ENCODE measurements at places on chromosomes 1 and 21.

- DNase-seq: no peak
Observed at GRCh38 chr1:179036844-179037465, 11.3 kb downstream of the FAM20B start.

DNA sequence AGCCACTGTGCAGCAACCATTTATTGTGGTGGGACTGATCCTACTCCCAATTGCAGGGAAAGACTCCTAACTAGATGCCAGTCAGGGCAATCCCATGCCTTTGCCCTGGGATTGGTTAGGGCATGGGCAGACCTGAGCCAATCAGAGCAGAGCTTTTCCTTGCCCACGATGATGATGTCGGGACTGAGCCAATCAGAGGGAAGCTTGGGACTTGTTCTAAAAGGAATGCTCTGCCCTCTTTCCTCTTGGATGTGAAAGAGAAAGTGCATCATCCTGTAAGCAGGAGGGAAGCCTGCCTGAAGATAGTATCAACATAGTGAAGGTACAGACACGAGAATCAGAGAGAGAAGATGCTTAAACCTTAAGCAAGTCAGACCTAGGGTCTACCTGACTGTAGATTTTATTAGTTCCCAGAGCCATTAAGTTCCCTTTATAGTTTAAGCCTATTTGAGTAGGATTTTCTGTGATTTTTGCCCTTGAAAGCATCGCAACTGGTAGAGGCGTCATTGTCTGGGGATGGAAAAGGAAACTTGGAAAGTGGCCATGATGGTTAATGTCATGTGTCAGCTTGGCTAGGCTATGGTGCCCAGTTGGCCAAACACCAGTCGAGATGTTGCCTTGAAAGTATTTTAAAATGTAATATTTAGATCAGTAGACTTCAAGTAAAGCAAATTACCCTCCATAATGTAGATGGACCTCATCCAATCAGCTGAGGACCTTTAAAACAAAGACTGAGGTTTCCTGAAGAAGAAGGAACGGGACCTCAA is 19.9 kb downstream of the IRF2BP2 start:
- DNase-seq: no peak

DNA sequence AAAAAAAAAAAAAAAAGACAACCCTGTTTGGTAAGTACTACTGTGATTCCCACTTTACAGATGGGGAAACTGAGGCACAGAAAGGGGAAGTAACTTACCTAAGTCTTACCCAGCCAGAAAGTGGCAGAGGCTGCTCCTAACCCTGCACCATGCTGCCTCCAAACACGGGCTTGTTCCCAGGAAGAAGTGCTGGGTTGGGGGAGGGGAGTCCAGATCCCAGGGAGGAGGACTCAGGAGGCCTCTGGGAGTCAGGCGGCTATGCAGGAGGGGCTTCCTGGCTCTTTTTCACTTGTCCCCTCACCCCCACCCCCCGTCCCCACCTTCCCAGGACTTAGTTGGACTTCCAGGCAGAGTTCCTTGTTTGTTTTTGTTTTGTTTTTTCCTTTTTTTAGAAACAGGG is 23.9 kb downstream of the PIK3CD start:
- DNase-seq: no peak

DNA sequence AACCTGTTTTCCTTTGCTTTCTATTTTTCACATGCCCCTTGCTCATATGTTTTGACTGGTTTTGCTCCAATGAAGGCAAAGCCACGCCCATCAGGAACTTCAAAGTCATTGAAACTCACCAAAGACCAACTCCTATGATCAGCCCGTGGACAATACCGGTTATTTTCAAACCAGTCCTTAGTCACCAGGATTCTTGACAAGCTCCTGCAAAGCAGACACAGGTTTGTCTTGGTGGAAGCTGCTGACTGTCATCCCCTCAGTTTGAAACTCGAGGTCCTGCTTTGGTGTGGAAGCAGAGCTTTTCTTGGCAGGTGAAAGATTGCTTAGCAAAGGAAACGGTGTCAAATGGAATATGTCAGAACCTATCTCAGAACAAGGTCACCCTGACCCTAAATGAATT is 384.7 kb upstream of the CXADR start:
- DNase-seq: no peak

DNA sequence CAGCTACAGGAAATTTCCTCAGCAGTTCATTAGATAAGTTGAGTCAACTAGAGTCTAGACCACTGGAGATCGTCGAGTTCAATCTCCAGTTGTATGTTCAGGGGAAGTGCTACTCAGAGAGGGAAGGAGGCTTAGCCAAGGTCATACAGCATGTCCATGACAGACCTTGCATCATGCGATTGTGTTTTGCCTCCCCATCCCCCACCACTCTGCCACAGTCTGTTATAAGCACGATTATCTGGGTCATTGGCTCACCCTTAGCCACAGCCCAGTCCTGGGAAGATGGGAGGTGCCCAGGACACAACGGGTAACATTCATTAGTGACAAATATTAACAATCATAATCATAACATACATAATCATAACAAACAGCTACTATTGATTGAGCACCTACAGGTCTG is 18.9 kb upstream of the GRIK3 start:
- DNase-seq: no peak
